ENCODE measurements at places on chromosomes 13 and 19. TPM values are rescaled to one million over a fixed set of nuclear protein-coding genes. Genes with fewer than 3 reads are reported as not detected.

DNA sequence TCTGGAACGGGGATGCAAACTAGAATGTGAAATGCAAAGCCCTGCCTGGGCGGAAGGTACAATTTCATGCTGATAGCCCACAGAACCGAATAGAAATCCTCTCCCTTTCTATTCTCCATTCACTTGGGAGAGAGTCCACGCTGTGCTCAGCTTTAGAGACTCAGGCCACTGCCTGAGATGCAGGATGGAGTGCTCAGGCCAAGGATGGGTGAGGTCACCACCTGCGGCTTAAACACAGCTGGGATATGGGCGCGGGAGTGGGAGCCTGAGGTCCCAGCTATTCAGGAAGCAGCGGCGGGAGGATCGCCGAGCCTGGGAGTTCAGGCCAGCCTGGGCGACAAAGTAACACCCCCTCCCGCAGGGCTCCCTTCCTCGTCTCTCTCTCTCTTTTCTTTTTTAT lies 446 bp upstream of the ZNF83 start:
- peak; percentile 20 for ATAC-seq

The RASGRP4 gene
- total RNA-seq: 21.8 TPM

- ATAC-seq: no peak
Measured at GRCh38 chr19:7287722-7288121, 6.5 kb downstream of the INSR start.

DNA sequence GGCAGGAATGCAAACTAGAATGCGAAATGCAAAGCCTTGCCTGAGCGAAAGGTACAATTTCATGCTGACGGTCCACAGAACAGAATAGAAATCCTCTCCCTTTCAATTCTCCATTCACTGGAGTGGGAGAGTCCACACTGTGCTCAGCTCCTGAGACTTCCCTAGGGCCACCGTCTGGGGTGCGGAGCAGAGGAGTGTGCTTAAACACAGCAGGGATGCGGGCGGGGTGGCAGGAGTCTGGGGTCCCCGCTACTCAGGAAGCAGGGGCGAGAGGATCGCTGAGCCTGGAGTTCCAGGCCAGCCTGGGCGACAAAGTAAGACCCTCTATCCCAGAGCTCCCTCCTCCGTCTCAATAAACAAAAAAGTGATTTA lies 552 bp upstream of the ZNF816 start:
- peak; percentile 16 for ATAC-seq

DNA sequence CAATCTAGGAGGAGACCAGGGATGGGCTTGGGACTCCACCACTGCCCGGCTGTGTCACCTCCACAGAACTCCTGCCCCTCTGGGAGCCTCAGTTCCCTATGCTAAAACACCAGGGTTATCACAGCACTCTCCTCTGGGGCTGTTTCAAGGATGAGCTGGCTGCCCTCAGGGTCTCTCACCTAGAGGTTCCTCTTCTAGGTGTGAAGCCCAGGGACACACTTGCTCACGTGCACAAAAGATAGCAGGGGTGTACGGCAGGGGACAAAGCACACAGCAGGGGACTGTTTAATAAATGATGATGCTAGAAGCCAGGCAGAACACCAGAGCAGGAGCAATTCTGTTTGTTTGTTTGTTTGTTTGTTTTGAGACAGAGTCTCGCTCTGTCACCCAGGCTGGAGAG lies 16.8 kb upstream of the LYPD3 start:
- ATAC-seq: no peak

DNA sequence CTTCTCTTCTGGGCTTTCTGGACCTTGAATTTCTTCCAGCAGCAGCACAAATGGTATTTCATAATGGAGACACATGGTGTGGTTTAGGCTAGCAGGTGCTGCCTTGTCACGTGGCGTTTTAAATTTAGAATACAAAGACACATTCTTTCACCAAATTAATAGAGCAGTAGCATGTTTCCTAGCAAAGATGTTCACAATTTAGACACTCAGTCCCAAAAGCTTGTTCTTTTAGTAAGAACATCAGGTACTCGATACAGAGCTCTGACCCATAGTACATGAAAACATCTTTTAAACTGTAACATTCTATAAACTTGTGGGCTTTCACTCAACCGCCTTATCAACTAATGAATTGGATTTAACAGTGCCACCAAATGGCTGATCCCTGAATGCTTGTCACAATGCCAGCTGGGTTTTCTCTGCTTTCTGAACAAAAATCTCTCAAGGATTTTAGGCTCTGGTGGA lies 290.1 kb downstream of the DCLK1 start:
- ATAC-seq: no peak

DNA sequence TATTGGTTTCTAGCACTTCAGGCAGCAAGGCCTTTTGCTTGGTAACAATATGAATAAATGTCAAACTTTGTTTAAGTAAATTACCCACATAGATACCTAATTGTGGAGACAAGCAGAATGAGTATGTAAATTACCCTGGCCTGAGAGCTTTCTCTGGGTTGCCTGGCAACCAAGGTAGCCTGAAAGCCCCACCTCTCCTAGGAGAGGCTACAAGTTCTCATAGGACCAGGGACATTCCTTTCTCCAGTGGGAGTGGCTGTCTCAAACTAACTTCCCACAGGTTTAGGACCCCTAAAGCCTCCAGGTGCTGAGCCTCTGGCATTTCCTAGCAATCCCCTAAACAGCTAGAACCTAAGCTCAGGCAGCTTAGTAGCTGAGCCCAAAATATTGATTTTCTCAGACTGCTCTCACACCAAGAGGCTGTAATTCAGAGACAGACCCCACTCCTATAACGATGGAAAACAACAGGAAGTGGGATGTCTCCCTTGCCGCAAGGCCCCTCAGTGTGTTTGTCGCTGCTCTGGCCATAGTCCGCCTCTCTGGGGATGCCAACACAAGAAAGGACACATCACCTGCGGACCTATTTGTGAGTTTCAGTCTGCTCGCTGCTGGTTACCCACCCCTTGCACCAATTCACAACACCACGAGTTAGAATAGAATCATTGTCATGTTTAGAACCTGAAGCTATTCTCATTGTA lies 207.3 kb downstream of the DLEU7 start:
- no peak for ATAC-seq

The ZNF90 gene
- total RNA-seq: 11.8 TPM

The DENND1C gene
- 64.3 TPM for total RNA-seq

- ATAC-seq: no peak
Measured at GRCh38 chr19:16335226-16335625, 10.6 kb downstream of the KLF2 start.

The PCDH20 gene
- not detected for total RNA-seq

- no peak for ATAC-seq
Measured at GRCh38 chr13:20175907-20176652, 15.2 kb upstream of the GJA3 start.

The MYBPC2 gene
- 4.6 TPM for total RNA-seq

- no peak for ATAC-seq
Measured at GRCh38 chr13:33381906-33382305, 96.4 kb upstream of the STARD13 start.

- ATAC-seq: no peak
Measured at GRCh38 chr19:40831502-40832430, 18.5 kb downstream of the CYP2A6 start.

DNA sequence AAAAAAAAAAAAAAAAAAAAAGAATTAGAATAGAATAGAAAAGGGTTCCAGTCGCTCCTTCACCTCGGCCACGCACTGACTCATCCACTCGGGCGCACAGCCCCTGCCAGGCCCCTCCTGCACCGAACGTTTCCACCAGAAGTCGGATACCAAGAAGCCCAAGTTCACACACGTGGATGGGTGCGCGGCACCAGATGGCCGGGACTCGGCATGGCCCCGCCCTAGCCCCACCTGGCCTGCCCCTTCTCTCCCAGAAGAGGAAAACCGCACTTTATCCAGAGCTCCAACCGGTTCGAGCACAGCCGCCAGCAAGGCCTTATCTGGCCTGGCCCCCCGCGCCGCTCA lies 5.9 kb downstream of the PRR36 start:
- no peak for ATAC-seq

GRCh38 chr13:56586976-56587375 lies 553.7 kb upstream of the PRR20A start:
- ATAC-seq: no peak

- ATAC-seq: peak; percentile 88
Measured at GRCh38 chr19:46704379-46705076, 12.4 kb downstream of the PRKD2 start.

The PLK5 gene
- total RNA-seq: not detected

The TMEM59L gene
- not detected for total RNA-seq

- ATAC-seq: no peak
Measured at GRCh38 chr13:98274921-98275487, 97.9 kb upstream of the RNF113B start.

The PTGER1 gene
- total RNA-seq: 0.17 TPM

The GPR12 gene
- total RNA-seq: not detected
